ENCODE measurements at places on chromosomes 11 and 22.

- no peak for DNase-seq
Observed at GRCh38 chr22:36536717-36537116, 7.8 kb upstream of the EIF3D start.

DNA sequence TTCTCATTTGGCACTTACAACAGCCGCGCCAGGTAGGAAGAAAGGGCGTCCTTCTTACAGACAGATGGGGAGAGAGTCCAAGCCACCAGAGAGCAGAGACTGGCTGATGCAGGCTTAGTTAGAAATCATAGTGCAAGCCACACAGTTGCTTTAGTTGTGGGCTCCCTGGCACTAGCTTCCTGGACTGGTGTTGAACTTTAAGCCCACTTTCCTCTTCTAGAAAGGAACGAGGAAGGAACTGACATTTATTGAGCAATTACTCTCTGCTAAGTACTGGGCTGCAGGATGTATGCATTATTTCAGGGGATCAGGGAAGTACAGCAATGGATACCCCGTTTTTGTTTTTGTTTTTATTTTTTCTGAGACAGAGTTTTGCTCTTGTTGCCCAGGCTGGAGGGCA is 3.0 kb downstream of the BACE1 start:
- DNase-seq = no peak

GRCh38 chr22:46454504-46455269 is 82.7 kb downstream of the CELSR1 start:
- no peak for DNase-seq

GRCh38 chr11:94447149-94447548 is 45.9 kb upstream of the GPR83 start:
- DNase-seq = no peak

- no peak for DNase-seq
Observed at GRCh38 chr11:79441461-79441875, 638 bp upstream of the TENM4 start.

DNA sequence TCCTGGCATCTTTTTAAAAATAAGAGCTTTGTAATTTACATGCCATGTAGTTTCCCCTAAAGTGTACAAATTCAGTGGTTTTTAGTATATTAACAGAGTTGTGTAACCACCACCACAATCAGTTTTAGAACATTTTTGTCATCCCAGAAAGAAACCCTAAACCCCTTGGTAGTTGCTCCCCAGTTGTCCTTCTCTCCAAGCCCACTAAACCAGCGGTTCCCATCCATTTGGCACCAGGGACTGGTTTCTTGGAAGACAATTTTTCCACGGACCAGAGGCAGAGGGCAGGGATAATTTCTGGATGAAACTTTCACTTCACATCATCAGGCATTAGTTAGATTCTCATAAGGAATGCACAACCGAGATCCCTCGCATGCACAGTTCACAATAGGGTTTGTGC is 22.6 kb downstream of the CABIN1 start:
- DNase-seq = no peak
